Body of pancreas (tissue), 4 donors: ENCODE measurements at places on chromosomes 5 and 9. TPM values are rescaled to one million over a fixed set of nuclear protein-coding genes. Genes with fewer than 3 reads are reported as not detected.

DNA sequence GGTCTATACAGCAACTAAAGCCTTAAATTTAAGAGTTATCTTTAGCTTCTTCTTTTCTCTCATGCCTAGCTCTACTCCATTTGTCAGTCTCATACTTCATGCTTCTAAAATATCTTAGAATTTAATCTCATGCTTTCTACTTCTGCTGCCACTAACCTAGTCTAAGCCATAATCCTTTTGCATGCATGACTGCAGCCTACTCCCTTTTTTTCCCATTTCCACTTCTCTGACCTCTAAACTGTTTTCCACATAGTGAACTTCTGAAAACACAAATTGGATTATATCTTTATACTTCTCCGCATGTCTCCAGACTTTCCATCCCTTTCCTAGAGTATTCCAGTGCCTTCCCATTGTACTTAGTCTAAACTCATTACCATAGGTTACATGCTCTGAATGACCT lies 193.0 kb downstream of the XRCC4 start:
- H3K27me3 ChIP-seq, result no peaks in the 10 kb centered on the region

- no peaks in the 10 kb centered on the region for H3K36me3 ChIP-seq
- no peak for DNase-seq
- H3K27ac ChIP-seq, result no peak overlapping the region
- H3K27me3 ChIP-seq, result no peaks in the 10 kb centered on the region
- H3K4me1 ChIP-seq, result no peaks in the 10 kb centered on the region
These were observed 412.6 kb downstream of the DMRT2 start for GRCh38 chr9:1462626-1463308.

DNA sequence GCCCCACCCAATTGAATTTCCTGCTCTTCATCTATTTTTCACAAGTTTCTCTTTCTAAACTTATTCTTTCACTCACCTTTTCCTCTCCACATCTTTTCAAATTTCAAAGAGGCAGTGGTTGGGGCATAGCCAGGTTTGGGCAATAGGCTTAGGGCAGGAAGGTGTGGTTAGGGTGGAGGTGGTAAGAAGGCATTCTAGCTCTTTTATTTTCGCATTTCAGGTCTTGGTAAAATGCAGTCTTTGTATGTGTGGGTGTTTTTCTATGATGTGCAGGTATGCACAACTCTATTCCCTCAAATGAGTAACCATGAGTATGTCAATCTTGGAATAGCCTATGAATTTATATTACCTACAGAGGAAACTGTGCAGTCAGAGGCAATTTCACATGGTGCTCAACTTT lies 129.8 kb upstream of the IFNE start:
- no peaks in the 10 kb centered on the region for H3K36me3 ChIP-seq
- H3K4me1 ChIP-seq, result no peaks in the 10 kb centered on the region
- DNase-seq, result no peak

NEURL1B gene
- 9.9 TPM for total RNA-seq

PCBD2 gene
- total RNA-seq, result 9.9 TPM
